ENCODE measurements at places on chromosomes 12 and 14.

DNA sequence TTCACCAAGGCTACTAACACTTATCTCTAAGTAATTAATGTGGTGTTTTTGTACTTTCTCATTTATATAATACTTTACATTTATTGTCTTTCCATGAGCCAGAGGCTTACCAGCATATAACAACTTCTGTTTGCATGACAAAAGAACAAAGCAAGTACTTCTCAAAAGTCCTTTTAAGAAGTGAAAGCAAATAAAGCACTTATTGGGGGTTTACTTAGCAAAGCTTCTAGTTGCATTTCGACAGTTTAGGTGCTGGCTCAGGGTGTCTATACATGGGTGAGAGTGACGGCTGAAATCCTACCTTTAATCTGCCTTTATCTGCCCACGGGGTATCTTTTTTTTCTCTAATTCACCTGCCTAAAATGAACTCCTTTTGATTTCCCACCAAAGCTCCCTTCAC is 21.0 kb upstream of the DCN start:
- no peak for DNase-seq

DNA sequence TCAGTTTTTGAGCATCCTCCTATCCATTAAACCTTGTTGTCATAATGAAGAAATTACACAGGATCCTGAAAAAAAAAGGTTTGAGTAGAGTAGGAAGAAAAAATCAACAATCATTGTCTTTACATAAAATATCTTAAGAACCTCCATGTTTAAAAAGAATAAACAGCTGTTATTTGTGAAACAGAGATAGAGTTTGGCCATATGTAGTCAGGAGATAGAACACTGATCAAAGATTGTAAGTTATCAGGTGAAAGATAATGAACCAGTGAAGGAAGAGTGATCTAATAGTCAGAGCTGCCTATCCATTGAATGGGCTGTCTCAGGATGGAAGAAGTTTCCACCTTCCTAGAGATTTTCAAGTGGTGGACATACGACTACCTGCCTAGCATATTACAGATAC is 397.1 kb downstream of the SOX5 start:
- DNase-seq = no peak

DNA sequence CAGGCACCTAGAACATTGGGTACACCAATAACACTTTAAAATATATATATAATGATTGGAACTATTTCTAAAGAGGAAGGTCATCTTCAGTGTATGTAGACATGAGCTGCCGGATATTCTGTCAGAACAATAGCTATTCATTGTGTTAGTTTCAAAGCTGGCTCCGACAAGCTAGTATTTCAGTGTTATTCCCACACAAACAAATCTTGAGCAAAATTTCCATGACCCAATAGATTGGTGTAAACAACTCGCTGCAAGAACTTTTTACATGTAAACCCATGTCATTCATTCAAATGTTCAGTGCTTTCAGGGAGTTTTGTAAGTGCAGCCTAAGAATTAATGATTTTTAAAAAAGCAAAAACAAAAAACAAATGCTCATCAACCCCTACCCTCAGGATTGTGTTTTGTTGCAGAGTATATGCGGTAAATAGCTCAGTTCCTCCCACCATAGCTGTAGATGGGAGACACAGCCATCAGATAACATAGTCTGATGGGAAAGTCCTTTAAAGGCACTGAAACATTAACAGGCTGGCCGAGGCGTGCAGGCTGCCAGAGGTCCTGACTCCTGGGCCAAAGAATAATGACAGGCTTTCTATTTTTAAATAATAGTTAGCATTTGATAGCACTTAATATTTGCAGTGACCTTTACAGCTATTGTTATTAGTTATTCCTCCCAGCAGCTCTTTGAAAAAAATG is 150.3 kb upstream of the ARHGAP5 start:
- no peak for DNase-seq

DNA sequence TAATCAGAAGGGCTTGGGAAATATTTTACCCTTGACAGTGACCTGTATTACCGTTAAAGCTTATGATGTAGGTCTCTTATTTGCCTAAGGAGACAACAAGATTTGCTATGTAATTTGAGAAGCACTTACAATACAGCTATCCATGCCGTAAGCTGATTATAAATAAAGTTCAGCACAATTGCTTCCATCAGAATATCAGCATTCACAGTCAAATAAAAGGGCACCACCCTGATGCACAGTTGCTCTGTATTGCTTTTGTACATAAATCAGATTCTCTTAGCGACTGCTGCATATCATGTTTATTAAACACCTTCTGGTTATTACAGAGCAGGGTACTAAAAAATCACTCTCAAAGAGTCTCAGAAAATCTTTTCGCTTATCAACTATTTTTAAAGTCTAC is 67.3 kb upstream of the VRK1 start:
- no peak for DNase-seq

DNA sequence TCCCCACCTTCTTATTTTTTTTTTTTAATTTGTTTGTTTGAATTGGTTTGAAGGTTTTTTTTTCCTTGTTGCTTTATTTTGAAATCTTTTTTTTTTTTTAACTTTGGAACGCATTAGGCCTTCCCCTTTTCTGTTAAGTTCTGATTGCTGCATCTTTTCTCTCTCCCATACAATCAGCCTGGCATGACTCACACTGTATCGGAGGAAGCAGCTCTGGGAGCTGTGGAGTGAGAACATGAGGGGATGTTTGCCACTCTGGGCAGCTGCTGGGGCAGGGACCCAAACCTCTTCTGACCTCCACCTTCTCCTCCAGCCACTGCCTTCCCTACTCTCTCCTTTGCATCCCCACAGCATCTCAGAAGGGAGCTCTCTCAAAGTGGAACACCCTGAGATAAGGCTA is 160.3 kb upstream of the FKBP4 start:
- DNase-seq = no peak

- DNase-seq = no peak
Observed at GRCh38 chr14:61950340-61950739, 188.1 kb downstream of the SNAPC1 start.

- no peak for DNase-seq
Observed at GRCh38 chr12:56979628-56980027, 22.2 kb upstream of the RDH16 start.

DNA sequence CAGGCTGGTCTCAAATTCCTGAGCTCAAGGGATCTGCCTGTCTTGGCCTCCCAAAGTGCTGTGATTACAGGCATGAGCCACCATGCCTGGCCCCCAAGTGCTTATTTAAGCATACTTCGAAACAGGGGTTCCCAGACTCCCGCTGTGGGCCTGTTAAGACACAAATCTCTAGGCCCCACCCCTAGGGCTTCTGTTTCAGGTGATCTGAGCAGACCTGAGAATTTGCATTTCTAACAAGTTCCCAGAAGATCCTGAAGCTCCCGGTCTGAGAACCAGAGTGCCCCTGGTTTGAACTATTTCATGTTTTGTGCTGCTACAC is 25.0 kb downstream of the GCH1 start:
- no peak for DNase-seq

- no peak for DNase-seq
Observed at GRCh38 chr12:70813559-70813958, 107.0 kb downstream of the PTPRR start.

- DNase-seq = no peak
Observed at GRCh38 chr12:132490422-132491137, 629 bp downstream of the FBRSL1 start.

DNA sequence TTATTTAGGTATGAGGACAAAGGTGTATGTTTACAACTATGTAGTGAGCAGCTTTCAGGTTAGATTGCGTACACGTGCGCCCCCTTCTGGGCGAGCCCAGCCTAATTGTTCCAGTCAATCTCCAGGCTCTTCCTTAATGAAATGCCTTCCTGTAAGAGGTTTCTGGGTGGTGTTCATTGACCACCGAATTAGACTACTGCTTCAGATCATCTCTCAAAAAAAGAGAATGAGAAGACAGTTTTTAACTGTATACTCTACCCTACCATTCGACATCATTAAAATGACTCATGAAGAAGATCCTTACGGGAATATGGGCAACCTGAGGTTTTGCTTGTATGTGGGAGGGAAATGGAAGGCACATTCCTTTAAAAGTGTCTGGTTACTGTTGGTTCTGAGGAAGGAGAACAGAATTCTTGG is 2.1 kb downstream of the LUM start:
- no peak for DNase-seq

GRCh38 chr12:3197131-3197818 is 120.1 kb downstream of the TSPAN9 start:
- no peak for DNase-seq

DNA sequence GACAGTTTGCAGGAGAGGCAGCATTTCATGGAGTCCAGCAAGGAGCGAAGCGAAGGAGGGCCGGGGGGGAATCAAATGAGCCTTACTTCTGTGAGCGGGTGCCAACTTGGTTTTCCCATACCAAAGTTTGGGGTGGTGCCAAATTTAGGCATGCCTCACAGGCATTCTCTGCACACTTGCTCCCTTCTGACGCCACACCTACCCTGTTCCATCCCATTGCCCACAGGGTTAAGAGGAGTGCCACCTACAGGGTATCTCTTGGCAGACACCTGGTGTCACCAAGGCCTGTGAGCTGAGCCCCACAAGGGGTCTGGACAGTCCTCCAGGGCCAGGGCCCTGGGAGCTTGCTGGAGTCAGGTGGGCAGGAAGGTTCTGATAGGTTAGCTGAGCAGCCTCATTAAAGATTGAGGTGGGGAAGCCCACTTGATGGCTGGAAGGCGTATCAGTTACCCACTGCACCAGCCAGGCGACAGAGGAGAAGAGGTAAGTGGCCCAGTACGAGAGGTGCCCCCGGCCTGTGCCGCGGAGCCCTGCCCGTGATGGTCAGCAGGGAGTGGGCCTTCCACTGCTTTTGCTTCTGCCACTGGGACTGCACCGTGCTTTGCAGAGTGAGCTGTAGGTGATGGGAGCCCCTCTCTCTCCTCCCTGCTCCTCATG is 45.2 kb downstream of the DEGS2 start:
- no peak for DNase-seq

GRCh38 chr12:47811581-47812484 is 7.9 kb downstream of the HDAC7 start:
- DNase-seq = no peak

GRCh38 chr14:61355892-61356325 is 34.5 kb downstream of the PRKCH start:
- DNase-seq = no peak

DNA sequence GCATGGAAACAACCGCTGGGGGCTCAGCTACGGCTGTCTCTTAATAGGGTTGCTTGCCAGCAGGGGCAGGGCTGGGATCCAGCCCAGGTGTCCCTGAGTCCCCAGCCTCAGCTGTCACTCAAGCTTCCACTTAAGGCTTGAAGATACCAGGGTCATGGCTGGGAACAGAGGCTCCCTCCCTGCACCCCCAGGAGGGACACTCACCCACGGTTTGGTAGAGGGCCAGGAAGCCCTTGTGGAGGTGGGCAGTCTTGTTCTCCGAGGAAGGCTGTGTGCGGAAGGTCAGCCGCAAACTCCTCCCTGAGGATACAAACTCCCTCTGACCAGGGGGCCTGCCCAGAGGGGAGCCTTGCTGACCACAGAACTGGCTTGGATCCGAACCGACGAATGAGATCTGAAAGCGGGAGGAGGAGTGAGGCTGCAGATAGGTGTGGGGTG is 7.3 kb downstream of the C1RL start:
- no peak for DNase-seq

Data from stimulated activated CD8-positive, alpha-beta memory T cell treated with anti-CD3 and anti-CD28 coated beads, Interleukin-2, amount 100 ng/mL, for 1 hour (primary cell).